ENCODE measurements at places on chromosomes 2 and 18.

DNA sequence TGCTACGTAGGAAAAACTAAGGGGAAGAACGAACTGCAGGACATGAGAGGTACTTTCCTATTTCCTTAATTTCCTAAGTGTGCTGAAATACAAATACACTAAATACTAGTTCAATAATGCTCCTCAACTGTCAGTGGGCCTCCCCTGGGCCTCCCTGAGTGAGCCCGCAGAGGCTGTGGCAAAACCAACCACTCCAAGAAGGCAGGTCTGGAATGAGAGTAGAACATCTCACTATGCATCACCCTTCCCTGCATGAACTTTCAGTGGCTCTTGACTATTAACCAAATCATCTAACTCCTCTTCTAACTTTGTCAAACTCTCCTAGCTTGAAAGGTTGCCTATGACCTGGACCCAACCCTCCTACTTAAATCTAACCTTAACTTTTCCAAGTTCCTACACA, 84.6 kb downstream of the THADA start:
- no peak for DNase-seq

- no peak for DNase-seq
Observed at GRCh38 chr2:40242315-40242714, 209.6 kb downstream of the SLC8A1 start.

DNA sequence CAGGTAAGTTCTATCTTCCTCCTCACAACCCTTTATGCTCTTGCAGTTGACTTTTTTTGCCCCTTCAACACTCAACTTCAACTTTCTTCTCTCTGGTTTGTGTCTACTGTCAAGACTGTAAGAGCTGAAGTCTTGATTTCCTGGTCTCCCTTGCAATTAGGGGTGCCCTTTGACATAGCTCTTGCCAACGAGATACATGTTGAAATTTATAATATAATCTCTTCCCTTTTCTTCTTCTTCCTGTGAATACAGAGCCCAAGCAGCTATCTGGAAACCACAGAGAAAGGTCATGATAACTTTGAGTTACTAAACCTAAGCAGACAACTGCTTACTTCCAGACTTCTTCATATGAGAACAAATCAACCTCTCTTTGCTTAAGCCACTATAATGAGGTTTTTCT, 163.5 kb downstream of the MC4R start:
- DNase-seq = no peak

GRCh38 chr18:45325778-45326177, 289.5 kb upstream of the SLC14A2 start:
- DNase-seq = no peak

- DNase-seq = no peak
Observed at GRCh38 chr2:59790186-59791003, 763.1 kb downstream of the BCL11A start.

GRCh38 chr2:86519349-86519748, 43.9 kb downstream of the CHMP3 start:
- no peak for DNase-seq

- DNase-seq = no peak
Observed at GRCh38 chr2:227627769-227628168, 10.5 kb downstream of the SCYGR4 start.

GRCh38 chr18:75406491-75407445, 20.7 kb downstream of the SMIM21 start:
- no peak for DNase-seq

DNA sequence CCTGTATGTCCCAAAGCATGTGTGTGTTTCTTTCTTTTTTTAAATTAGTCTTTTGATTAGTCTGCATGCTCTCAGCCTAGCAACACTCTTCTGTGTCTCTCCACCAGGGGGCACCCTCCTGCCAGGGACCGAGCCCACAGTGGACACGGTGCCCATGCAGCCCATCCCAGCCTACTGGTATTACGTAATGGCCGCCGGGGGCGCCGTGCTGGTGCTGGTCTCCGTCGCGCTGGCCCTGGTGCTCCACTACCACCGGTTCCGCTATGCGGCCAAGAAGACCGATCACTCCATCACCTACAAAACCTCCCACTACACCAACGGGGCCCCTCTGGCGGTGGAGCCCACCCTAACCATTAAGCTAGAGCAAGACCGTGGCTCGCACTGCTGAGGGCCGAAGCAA, 93.8 kb downstream of the NRP2 start:
- DNase-seq = no peak

- DNase-seq = no peak
Observed at GRCh38 chr2:29412197-29412925, 297.1 kb downstream of the CLIP4 start.

- DNase-seq = peak; percentile 78
Observed at GRCh38 chr2:110211938-110212858, at the start of gene MTLN. Gene MTLN, minus strand, starts transcription at chr2:110212547. Its CDS starts 22 bp downstream, at chr2:110212525.

- no peak for DNase-seq
Observed at GRCh38 chr18:63376538-63376937, 9.5 kb upstream of the KDSR start.

DNA sequence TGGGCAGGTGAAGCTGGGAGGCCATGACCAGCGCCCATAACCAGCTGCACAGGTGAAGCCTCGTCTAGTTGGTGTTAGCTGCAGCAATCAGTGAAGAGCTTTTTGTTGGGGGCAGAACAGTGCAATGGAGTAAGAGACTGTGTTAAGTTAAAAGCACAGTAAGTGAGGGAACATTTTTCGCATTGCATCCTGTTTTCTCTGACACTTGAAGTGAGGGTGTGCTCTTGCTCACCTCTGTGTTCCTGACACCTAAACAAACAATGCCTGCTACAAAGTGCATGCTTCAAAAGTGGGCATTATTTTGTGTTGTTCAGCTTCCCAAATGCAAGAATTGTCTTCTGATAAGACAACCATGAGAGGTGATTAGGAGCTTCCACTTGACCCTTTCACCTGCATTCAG, 324.0 kb upstream of the ACVR2A start:
- no peak for DNase-seq

DNA sequence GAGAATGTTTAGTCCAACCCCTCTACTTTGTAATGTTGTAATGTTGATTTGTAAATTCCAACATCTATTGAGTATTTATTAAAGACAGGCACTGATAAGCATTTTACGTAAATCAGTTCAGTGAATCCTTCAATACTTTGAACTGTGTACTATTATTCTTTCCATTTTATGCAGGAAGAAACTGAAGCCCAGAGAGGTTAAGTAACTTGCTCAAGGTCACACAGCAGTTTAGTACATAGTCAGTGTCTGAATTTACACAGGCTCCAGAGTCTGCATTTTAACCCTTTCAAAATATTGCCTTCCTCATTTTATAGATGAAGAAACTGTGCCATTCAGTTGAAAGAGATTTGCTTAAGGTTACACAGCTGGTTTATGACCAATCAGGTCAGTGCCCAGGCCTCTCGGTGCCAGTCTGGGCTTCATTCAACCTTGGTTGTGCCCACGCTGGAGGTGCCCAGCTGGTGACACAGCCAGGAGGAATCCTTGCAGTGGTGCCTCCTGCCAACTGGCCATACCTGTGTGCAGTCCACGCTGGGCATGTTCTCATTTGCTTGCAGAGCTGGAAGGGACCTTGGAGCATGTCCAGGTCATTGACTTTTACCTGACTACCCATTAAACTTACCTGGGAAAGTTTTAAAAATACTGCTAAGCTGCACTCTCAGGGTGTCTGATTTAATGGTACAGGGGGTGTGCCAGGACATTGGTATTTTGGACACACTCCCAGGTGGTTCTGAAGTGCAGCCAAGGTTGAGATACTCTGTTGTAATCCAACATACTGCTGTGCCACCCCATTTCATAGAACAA, 74.3 kb upstream of the CYRIA start:
- no peak for DNase-seq

DNA sequence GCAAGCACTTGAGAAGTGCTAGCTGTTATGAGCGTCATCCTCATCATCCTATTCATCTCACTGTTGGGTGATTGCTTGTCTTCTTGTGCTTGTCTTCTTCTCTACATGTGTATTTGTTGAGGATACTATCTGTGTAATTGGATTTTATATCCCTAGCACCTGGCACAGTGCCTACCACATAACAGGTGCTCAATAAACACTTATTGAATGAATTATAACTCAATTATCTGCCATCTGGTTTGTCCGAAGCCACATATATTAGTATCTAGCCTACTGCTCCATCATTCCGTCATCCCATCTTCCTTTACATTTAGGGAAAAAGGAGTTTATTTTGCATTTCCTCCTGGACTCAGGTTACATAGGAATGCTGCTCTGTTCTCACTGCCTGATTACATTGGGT, 330.4 kb upstream of the ETAA1 start:
- DNase-seq = no peak

DNA sequence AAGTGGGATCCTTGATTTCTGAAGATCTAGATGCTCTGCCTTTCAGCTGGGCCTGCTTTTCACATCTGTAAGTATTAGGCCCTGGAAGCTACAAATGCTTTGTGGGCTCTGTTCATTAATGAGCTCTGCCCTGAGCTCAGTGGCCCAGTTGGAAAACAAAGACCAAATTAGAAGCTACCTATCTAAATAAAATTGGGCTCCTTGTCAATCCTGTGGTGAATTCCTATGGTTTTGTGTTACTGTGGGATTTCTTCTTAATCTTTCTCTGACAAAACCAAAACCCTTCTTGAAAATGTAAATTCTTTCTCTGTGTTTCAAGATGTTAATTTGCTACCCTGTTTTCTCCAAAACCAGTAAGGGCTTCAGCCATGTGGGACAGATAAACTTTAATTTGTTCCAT, 219.0 kb upstream of the HS6ST1 start:
- no peak for DNase-seq

GRCh38 chr2:32376756-32377155, 19.9 kb downstream of the BIRC6 start:
- DNase-seq = no peak

GRCh38 chr2:9789371-9789770, 53.9 kb upstream of the TAF1B start:
- DNase-seq = no peak

DNA sequence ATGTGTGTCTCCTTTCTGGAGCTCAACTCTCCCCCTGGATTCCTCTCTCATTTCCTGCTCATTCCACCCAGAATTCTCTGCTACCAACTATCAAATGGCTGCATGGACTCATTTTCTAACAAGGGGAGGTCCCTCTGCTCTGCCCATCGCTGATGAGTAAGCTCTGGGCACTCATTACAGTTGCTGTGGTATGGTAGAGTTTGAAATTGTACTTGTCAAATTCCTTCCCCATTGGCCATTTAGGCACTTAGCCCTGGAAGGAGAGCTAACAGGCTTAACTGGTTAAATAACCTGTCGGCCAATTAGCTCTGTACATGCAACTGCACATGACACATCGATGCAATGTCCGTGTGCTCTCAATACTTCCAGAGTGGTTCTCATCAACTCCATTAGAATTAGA, 20.4 kb downstream of the COL6A3 start:
- no peak for DNase-seq

- DNase-seq = no peak
Observed at GRCh38 chr2:165054652-165055051, 99.3 kb upstream of the SLC38A11 start.

GRCh38 chr2:165009466-165009865, 54.1 kb upstream of the SLC38A11 start:
- no peak for DNase-seq

GRCh38 chr2:149825473-149825872, 237.9 kb upstream of the MMADHC start:
- DNase-seq = no peak

DNA sequence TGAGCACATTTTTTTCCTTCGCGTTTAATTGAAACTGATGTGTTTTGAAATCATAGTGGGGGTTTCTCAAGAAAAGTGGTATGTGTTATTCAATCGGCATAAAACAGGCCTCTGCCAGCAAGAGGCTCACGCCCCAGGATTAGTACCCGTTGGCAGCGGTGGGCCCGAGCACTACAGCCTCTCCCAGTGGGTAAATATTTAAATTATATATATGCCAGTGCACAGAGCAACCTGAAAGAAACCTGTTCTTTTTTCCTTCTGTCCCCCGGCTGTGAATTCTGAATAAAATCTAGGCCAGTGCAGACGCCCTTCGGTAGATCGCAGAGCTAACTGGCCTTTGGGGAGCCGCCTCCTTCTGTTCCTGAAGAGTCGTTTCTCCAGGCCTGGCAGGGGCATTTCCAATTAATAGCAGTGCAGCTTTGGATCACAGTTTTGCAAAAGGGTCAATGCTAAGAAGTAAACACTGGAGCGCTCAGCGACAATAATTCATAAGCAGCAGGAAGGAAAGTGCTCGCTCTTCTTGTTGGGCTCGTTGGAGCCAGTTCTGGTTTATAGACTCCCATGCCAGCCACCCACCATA, 202.8 kb upstream of the SALL3 start:
- no peak for DNase-seq

DNA sequence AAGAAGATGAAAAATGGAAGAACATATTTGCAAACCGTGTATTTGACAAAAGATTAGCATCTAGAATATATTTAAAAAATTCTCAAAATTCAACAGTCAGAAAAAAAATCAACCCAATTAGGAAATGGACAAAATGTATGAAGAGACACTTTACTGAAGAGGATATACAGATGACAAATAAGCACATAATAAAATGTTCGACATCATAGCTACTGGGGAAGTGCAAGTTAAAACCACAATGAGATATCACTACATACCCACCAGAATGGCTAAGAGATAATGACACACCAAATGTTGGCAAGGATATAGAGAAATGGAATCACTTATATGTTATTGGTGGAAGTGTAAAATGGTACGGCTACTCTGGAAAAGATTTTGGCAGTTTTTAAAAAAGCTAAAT, 11.7 kb upstream of the NUP35 start:
- no peak for DNase-seq

- no peak for DNase-seq
Observed at GRCh38 chr2:8609357-8609811, 72.5 kb upstream of the ID2 start.

GRCh38 chr18:52341608-52342381, 1.8 kb downstream of the DCC start:
- DNase-seq = peak; percentile 4
